ENCODE measurements at places on chromosomes 7 and 10.

DNA sequence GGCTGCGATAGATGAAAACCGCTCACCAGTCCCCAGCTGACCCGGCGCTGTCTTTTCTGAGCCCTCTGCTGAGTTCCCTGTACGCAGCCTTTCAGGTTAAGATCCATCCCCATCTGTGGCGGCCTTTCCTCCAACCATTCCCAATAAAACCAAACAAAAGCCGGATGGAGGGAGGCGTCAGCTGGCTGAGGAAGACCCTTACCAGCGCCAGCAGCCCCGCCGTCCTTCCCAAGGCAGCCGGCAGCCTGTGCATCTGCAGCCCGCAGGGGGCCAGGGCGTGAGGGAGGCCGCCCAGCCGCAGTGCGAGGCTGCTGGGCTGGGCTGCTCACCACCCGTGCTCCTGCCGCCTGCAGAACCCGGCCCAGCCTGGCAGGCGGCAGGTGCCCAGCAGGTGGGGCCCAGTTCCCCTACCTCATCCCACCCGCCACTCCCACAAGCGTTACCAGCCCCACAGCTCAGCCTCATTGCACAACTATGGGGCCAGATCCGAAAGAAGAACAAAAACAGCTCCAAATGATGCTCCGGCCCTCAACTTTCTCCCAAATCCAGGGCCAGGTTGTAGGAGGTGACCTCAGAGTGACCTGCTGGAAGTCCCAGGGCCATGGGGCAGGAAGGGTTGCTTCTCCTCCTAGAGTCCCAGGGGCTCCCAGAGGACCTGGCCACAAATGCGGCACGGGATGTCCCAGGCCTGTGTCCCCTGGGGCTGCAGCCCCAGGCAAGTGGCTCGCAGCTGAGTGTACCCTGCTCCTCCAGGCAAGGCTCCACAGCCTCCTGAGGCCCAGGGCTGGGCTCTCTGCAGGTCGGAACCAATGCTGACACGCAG lies 23.8 kb downstream of the PAPOLB start:
- DNase-seq, result no peak

DNA sequence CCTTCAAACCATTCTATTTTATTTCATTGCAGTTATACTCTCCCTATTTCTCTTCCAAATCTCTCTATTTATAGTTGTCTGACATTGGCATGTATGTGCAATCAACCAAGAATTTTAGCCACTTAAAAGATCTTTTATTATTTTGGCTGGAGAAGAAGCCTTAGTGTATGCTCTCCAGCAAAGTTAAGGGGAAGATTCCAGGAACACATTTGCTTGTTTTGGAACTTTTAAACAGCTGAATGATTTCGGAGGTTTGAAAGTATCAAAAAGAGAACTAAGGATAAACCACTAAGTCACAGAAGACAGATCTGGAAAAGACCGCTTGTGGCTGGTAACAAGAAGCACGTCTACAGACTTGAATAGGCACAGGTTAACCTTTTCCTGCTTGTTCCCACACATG lies 182.2 kb upstream of the FZD1 start:
- no peak for DNase-seq

DNA sequence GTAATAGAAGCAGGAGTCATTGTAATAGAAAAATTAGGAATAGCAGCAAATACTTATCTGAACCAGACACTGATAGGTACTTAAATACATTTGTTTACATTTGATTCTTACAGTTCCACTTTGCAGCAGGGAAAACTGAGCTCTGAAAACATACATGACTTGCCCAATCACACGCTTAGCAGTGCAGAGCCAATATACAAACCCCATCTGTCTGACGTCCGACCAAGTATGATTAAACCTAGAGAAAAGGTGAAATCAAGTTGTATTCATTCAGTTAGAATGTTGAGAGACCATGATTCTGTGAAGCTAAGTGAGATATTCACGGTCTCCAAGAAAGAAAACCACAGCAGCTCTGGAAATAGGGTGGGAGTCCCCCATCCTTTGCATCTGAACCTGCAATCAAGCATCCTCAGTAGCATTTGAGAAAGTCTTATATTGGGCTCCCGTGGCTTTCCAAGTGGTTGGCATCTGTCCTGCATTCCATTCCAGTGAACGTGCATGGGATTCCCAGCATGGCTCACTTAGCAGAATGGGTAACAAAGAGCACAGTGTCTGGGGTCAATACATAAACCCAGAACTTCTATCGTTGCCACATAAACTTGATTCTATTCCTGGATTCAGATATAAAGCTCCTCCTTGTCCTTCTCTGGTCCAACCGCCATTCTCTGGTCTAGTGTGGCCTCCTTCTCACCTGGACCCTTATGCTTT lies 148.7 kb upstream of the RSU1 start:
- no peak for DNase-seq

DNA sequence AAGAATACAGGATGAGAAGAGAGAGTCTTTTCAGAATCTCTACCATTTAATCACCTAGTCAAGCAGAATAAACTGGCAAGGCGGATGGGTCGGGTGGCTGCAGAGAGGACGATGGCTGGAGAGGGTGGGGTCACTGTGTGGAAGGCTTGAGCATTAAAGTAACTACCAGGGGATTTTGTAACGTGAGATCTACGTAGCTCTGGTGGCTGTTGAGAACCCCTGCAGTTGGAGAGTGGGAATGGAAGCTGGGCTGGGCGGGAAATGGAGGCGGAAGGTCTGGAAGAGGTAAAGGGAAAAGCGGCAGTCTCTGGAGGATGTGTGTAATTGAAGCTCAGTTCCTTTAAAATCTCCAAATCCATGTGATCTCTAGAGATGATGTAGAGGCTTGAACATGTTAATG lies 135.0 kb downstream of the GATA3 start:
- no peak for DNase-seq

- no peak for DNase-seq
These were observed 346.9 kb downstream of the TYW1 start for GRCh38 chr7:67343572-67343971.

- DNase-seq, result no peak
These were observed 590.9 kb upstream of the MGMT start for GRCh38 chr10:128875956-128876736.
